ENCODE measurements at places on chromosomes 13 and 19.

GRCh38 chr13:74751739-74752138 lies 617.5 kb upstream of the KLF12 start:
- no peak for DNase-seq

GRCh38 chr13:24922387-24922744 lies 158.4 kb downstream of the RNF17 start:
- DNase-seq: no peak

DNA sequence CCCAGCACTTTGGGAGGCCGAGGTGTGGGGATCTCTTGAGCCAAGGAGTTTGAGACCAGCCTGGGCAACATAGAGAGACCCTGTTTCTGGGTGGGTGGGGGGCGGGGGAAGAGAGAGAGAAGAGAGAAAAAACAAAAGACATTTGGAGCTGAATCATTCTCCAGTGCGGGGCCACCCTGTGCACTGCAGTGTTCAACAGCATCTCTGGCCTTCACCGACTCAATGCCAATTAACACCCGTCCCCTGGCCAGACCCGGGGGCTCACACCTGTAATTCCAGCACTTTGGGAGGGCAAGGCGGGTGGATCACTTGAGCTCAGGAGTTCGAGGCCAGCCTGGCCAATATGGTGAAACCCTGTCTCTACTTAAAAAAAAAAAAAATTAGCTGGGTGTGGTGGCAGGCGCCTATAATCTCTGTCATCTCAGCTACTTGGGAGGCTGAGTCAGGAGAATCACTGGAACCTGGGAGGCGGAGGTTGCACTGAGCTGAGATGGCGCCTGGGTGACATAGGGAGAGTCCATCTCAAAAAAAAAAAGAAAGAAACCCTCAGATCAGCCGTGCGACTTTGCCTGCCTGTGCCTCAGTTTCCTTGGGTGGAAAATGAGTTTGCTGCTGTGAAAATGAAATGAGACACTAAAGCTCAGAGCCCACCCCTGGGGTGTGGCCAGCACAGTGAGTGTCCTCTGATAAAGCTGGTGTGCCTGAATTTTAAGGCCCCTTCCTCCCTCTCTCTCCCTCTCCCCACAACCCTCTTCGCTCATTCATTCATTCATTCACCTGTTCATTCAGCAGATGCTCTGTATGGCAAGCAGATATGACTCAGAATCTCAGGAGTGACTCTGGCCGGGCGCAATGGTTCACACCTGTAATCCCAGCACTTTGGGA lies 6.4 kb downstream of the KLF2 start:
- no peak for DNase-seq

DNA sequence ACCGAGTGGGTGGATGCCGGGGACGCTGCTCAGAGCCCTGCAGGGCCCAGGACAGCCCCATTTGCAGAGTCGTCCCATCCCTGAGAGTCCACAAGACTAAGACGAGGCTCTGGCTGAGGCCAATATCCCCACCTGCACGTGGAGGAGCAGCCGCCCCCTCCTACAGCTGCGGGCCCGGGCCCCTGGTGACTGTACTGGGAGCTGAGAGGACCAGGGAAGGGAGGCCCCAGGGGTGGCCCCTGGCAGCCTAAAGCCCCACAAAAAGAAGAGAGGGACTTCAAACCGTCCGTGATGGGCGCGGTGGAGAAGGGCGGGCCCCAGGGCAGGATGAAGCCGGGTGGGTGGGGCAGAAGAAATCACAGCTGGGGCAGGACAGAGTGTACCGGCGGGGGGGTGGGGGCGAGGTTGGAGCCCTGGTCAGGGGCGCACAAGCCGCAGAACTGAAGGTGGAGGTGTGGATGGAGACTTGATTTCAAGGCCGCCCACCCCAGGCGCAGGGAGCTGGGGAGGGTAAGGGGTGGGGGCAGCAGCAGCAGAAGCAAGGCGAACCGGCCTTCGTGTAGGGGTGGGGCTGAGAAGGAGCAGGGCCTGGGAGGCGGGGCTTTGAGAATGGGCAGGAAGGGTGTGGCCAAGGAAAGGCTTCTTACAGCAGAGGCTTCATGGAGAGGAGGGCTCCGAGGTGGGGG lies 12.9 kb downstream of the CFD start:
- no peak for DNase-seq

GRCh38 chr13:21683034-21683733 lies 12.3 kb downstream of the FGF9 start:
- no peak for DNase-seq

GRCh38 chr13:75216038-75216437 lies 265.9 kb downstream of the TBC1D4 start:
- DNase-seq: no peak

DNA sequence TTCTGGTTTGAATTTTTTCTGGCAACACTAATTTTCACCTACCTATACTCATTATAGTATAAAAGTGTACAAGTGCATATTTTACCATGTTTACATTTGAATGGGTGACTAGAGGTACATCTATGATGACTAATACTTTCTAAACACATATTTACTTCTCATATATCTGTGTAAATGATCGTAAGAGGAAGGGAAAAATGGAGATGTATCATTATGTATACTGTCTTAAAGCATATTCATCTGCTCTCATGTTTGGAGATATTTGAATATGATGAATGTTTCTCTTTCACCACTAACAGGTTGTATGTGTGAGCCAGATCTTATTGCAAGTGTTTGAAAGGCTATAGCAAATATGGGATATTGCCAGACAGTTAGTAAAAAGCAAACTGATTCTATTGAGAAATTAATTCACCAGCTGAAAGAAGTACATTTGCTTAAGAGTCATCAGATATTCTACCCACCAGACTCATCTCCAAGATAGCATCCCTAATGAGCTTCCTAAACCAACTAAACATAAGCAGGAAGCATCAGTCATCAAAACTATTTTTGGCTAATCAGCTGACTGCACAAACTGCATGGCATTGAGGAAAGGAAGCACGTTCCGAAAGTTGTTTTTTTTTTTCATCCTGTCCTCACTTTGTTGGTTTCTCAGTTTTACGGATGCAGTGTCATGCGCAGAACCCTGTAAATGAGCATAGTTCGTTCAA lies 738.2 kb downstream of the GPC5 start:
- DNase-seq: no peak

DNA sequence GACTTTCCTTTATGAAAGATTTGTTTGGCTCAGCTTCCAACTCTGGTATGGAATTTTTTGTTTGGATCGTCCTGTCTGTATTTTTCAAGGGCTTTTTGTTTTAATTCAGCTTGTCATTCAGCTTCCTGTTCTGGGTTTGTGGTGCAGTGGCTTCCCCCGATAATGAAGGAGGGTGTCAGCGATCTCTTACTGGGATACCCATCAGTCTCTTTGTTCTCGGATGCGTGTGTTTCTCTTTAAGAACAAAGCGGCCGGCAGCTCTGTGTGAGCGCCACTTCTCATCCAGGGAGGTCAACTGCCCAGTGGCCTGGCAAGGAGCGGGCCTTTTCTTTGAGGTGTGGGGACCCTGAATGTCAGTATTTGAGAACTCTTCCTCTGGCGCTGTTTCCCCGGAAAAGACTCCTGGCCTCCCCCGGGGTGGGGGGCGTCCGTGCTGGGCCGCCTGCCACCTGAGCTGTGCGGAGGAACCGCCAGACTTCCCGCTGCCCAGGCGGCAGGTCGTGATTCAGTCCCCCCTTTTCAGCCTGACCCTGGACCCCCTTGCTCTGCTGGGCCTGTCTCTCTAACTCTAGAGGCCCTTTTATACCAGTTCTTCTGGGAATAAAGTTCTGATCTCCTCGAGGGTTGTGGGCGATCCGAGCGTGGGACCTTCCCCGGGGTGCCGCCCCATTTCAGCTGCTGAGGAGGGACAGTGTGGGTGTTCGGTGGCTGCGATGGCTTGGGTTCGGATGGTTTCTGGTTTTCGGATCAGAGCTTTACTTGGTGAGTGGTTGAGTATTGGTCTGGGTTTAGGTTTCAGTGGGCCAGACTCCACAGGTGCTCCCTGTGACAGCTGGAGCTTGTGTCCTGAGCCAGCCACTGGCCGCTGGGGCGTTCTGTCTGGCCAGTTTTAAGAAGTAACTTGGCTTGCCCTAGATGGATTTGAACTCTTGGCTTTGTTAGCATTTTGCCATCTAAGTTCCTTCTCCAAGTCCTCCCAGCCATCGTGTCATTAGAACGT lies 3.4 kb downstream of the SF3A2 start:
- no peak for DNase-seq

DNA sequence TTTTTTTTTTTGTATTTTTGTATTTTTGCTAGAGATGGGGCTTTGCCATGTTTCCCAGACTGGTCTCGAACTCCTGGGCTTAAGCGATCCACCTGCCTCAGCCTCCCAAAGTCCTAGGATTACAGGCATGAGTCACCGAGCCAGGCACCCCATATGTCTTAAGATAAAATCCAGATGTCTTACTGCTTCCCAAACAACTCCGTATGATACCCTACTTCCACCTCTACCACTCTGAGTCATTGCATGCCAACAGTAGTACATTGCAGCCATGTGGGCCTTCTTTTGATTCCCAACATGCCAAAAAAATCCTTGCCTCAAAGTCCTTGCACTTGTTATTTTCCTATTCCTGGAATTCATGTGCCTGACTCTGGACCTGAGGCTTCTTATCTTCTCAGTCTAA lies 799.2 kb downstream of the GPC5 start:
- DNase-seq: no peak

- no peak for DNase-seq
Measured at GRCh38 chr19:44927746-44928145, 13.3 kb downstream of the APOC1 start.

GRCh38 chr19:1468821-1469254 lies 10.2 kb downstream of the C19orf25 start:
- DNase-seq: no peak

DNA sequence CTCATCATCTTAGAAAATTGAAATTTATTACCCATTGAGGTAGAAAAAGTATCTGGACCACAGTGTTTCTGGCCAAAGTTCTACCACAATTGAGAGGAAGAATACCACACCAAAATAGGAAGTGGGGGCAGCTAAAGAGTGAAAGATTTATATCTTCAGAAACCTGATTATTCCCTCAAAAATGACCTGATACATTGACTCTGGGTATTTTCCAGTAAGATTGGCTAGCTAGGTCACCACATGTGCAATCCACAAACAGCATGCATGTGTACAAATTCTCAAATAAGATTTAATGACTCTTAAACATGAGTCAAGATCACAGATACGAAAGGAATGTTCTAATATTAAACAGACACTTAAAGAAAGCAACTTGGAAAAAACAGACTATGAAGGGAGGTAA lies 1516.2 kb upstream of the PCDH20 start:
- no peak for DNase-seq

GRCh38 chr13:78827471-78827870 lies 168.5 kb upstream of the OBI1 start:
- DNase-seq: no peak

GRCh38 chr19:16952046-16952445 lies 63.2 kb downstream of the F2RL3 start:
- DNase-seq: no peak

GRCh38 chr13:30037306-30037705 lies 186.9 kb upstream of the UBL3 start:
- no peak for DNase-seq

DNA sequence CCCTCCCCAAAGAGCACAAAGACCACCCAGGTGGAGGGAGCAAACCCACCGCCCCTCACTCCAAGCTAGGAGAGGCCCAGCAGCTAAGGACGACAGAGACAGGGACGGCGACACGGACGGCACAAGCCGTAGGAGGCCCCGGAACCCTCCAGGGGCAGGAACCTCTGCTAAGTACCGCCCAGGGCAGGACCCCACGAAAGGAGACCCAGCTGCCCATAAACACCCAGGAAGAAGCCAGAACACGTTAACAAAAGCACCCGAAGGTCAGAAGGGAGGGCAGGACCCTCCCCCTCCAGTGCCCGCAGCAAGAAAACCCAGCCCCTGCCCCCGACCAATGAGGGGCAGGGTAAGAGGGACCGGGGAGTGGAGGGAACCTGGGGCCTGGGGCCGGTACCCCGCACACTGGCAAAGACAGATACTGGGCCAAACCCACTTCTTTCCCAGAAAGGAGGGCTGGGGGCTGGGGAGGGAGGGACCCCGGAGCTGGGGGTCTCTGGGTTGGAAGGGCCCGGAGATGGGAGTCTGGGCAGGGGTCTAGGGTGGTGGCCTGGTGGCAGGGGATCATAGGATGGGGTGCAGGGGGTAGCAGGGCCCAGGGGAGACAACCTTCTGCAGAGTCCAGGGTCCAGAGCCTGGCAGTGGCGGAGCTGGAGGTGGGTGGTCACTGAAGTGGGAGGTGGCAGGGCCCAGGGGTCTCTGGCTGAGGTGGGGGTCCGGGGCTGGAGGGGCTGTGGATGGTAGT lies 2.4 kb downstream of the BTBD2 start:
- no peak for DNase-seq

GRCh38 chr19:41218615-41219507 lies at the start of gene AXL:
TSS of gene AXL (plus strand) at chr19:41219223. CDS start at chr19:41219393, 170 bp downstream.
- DNase-seq: no peak

GRCh38 chr13:98847780-98848179 lies 95.3 kb upstream of the SLC15A1 start:
- DNase-seq: no peak

- DNase-seq: no peak
Measured at GRCh38 chr13:83536941-83537340, 345.3 kb downstream of the SLITRK1 start.

DNA sequence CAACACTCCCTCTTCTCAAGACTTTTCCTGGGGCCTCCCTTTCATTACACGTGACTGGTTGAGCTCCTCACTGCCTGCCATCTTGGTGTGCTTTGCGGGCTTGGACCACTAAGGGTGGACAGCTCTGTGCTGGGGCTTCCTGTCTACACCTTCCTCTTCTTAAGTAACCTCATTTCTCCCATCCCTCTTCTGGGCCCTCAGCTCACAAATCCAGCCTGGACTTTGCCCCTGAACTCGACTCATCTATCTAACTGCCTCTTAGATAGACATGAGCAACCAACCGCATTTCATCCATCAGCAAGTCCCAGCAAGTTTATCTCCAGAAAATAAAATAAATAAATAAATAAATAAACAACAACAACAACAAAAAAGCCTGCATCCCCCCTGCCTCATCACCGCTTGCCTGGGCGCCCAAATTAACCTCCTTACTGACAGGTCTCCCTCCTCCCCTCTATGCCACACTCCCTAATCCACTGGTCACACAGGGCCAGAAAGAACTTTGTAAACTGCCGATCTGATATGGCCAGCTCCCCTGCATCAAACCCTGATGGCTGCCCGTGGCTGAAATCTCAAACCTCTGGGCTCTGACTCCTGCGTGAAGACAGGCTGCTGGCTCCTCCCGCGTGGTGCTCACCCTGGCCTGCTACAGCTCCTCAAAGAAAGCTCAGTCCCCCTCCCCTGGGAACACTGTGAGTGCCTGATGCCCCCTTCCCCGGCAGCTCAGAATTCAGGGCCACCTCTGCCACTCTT lies 7.8 kb downstream of the ISOC2 start:
- DNase-seq: no peak

DNA sequence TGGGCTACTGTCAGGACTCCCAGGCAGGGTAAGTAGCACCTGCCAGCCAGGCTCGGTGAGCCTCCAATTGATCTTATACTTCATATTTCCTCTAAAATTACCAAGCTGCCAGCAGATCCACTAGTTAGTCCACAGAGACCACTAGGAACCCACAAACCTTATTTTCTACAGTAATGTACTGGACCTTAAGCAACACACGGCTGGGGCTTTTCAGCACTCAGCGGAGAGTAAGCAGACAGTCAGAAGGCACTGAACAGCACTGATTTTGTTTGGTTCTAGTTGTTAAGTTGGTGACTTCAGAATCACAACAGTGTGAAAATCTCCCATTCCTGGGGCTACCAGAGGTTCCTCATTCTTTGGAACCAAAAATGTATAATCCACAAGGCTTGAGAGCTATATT lies 56.1 kb downstream of the MRPL57 start:
- no peak for DNase-seq

- no peak for DNase-seq
Measured at GRCh38 chr19:47651691-47652090, 42.8 kb downstream of the BICRA start.

Data from NCI-H187 treated with DMSO at 0.1 percent for 48 hours (cell line).